ENCODE measurements at places on chromosomes 6 and 20.
A peak's percentile ranks its signal among the peaks of the same experiment; 100 is the strongest.

- DNase-seq, result no peak
Observed at GRCh38 chr6:108167449-108168089, 1.7 kb downstream of the NR2E1 start.

DNA sequence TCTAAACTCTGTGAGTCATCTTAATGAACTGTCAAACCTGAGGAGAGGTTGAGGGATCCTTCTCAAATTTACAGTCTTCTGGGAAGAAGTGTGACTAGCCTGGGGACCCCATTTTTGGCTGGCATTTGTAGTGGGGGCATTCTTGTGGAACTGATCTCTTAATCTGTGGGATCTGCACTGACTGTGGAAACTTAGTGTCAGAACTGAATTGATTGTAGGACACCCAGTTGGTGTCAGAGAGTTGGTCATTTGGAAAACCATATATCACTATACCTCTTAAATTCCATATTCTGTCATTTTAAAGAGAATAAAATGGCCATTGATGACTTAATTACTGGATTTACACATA is 48.3 kb downstream of the LAMA4 start:
- no peak for DNase-seq

DNA sequence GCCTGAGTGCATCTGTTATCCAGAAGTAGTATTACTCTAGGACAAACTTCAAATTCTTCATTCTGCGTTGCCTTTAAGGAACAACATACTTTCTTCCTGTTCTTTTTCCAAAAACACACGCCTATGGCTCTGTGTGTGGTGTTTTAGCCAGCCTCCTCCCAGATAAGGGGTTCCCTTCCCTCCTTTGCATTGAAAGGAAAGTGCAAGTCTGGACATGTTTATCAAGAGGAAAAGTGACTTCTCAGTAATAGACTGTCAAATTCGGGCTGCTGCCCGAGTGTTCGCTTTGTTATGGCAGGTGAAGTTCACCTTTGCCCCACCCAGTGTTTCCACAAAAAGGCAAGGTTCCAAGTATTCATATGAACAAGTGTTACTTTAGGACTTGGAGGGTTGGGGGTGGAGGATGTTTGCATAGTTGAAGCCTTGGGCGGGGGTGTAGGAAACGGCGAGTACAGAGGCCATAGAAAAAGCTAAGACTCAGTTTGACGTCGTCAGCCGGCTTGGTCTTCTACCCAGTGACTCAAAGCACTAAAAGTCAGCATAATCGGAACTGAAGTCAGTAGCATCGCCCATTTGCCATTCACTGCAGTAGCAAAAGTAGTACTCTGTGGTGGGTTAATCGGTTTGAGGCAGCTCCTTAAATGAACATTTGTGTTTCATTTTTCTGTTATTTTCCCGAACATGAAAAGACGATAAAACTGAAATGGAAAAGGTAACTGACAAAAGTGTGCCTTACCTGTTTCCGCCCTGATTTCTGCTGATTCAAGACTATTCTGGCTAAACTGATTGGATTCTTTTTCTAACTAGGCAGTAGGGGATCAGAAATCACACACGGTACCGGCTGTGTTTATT is 12.5 kb downstream of the PRDM1 start:
- peak; percentile 60 for DNase-seq

DNA sequence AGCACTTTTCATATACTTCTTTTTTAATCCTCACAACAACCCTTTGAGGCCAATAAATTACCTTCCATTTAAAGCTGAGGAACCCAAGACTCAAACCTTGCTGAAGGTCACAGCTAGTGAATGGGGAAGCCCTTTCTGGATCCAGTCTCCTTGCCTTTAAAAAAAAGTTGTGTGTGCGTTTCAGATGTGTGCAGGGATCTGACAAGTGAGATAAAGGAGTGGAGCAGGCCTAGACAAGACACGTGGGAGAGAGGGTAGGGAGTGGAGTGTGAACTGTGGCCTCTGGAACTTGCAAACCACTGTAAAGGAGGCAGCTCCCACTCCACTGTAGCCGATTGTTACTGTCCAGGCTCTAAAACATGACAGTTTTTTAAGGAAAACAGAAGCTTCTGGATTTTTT is 1.9 kb downstream of the KLHL32 start:
- DNase-seq, result no peak

- no peak for DNase-seq
Observed at GRCh38 chr6:127854009-127854408, 46.8 kb downstream of the THEMIS start.

GRCh38 chr20:14580418-14581074 is 243.1 kb upstream of the FLRT3 start:
- no peak for DNase-seq

DNA sequence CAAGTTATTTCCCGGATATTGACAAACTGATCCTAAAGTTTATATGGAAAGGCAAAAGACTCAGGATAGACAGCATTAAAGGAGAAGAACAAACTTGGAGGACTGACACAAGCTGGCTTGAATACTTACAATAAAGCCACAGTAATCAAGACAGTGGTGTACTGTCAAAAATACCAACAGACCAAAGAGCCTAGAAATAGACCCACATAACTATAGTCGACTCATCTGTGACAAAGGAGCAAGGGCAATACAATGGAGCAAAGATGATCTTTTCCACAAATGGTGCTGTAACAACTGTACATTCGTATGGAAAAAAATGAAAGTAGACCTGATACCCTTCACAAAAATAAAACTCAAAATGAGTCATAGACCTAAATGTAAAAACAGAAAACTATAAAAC is 46.0 kb downstream of the ABHD12 start:
- DNase-seq, result no peak

- no peak for DNase-seq
Observed at GRCh38 chr6:11386323-11386722, 151.2 kb upstream of the TMEM170B start.

GRCh38 chr20:6636209-6637159 is 131.0 kb upstream of the BMP2 start:
- no peak for DNase-seq

DNA sequence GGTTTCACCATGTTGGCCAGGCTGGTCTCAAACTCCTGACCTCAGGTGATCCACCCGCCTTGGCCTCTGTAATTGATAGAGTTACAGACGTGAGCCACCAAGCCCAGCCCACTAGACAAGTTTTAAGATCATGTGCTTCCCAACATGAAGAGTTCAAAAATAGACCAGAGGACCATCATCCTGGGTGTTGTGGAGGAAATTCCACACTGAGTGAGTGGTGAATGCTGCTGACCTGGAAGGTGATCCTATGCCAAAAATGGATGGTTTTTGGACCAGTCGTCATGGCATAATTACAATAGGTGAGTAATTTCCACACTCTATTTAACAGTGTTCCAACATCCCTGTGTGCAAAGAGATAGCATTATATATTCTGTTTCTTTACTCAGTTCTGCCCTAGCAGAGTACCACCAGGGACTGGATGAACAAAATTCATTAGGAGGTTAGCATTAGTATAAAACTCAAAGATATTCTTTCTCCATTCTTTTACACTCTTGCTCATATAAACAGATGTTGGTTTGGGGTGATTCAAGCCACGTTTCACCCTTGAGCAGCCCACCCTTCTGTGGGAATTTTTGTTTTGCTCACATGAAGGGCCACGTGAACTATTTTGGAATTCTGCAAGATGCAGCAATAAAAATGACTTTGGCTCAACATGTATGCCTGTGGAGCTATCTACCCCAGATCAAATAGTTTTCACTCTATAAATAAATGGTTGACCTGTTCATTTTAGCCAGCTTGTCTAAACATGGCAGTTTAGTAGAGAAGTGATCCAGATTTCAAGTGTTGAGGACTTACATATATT is 206.2 kb upstream of the TCF21 start:
- no peak for DNase-seq

DNA sequence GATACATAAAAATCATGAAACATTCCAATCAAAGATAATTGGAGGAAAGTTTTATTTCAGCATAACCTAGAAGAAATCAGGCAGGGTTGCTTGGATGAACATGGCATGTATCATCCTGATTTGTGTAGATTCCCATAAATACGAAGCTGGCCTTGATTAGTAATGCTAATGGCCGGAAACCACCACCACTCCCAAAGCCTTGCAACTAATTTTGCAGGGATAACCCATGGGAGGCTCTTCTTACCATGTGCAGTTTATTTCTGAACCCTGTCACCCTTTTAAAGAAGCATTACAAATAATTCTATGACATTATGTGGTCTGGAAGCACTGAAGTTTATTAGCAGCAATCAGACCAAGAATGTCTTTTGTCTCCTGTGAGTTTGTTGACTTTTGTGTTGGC is 80.8 kb downstream of the AIG1 start:
- DNase-seq, result no peak

GRCh38 chr6:144338951-144339700 is 54.0 kb downstream of the UTRN start:
- no peak for DNase-seq

- DNase-seq, result peak; percentile 37
Observed at GRCh38 chr20:2469991-2470422, 582 bp downstream of the SNRPB start.

DNA sequence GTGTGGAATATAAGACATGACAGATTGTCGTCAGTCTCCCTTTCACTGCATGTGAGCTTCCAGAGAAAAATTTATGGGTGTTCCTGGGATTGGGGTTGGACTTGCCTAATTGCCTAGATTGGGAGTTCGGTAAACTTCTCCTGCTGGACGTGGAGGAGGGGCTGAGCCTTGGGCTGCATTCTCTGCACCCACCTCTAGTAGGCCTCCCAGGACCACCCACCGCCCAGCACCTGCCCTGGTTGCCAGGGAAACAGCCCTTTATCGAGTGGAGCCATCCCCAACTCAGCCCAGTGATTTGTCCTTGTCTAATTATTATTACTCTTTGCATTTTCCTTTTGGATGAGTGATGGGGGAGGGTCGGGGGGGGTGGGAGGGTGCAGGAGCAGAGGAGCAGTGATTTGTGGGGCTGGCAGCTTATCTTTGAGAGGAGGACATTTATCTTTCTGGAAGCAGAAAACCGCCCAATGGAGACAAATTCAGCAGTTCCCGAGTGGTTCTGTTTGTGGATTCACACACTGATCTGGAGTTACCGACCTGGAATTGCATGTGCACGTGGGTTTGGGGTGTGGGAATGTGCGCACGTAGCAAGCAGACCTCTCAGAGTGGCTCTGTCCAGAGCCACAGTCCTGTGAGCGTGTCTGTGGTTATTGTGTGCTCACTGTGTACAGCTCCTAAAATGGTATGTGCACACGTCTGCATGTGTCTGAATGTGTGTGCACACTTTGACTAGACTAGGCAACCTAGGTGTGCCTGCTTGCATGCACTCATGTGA is 104.5 kb downstream of the DHX35 start:
- DNase-seq, result no peak

GRCh38 chr6:157677235-157677634 is 145.8 kb upstream of the SNX9 start:
- no peak for DNase-seq

- no peak for DNase-seq
Observed at GRCh38 chr6:37648465-37649330, 49.0 kb downstream of the MDGA1 start.

DNA sequence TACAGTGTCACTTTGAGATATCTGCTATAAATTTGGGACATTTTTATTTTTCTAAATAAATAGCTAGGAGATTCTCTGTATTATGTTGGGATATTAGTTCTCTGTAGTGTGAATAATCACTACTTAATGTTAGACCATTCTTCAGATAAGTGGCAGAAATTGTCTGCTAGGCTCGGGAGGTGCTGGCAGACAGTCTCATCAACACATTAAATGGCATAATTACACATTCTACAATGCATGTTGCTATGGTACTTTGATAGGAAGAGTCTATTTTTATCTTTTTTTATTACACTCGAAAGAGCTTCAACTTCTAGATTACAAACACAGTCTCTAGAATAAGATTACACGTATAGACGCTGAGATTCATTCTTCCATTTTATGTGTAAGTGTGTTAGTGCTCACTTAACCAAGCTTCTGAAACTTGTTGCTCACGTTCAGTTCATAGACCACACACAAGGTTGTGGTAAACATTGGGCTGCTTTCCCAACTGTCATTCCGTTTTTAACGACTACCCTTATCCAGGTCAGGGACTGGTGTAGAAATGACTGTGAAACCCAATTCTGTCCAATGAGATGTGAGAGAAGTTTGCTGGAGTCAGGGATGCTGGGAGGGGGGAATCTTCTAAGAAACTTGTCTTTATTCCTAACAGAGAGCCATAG is 78.6 kb downstream of the TPBG start:
- no peak for DNase-seq

- no peak for DNase-seq
Observed at GRCh38 chr6:167990016-167990945, 7.2 kb upstream of the KIF25 start.

Data from activated CD8-positive, alpha-beta memory T cell treated with anti-CD3 and anti-CD28 coated beads for 48 hours (primary cell).